ENCODE measurements at places on chromosomes 13 and 19. TPM values are rescaled to one million over a fixed set of nuclear protein-coding genes. Genes with fewer than 3 reads are reported as not detected.
A peak's percentile ranks its signal among the peaks of the same experiment; 100 is the strongest.

DNA sequence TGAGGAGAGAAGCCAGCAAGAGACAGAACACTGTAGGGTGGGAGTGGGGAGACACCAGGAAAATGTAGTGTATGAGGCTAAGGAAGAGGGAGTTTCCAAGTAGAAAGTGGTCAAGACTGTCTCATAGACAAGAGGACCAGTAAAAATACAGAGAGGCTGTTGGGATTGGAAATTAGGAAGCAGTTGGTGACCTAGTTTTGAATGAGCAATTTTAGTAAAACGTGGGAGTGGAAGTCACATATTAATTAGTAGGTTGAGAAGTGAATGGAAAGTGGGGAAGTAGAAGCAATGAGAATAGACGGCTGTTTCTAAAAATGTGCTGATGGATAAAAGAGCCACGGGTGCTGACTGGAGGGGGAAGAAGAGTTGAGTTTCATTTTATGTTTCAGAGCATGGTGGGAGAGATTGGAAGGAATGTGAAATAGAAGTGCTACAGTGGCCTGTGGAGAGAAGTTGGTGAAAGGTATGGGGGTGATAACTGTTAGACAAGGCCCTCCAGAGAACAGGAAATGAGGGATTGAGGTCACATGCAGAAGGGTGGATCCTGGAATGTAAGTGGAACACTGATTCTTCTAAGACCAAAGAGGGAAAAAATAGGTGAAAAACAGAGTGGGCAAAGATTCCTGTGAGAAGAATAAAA, 247.3 kb downstream of the MTUS2 start:
- no peaks in the 10 kb centered on the region for H3K36me3 ChIP-seq
- H3K4me3 ChIP-seq, result no peak overlapping the region
- no peak for DNase-seq
- no peaks in the 10 kb centered on the region for H3K27me3 ChIP-seq

GRCh38 chr19:49579193-49579592, 1.2 kb downstream of the NOSIP start:
- H3K27me3 ChIP-seq, result no peaks in the 10 kb centered on the region
- DNase-seq, result no peak
- H3K27ac ChIP-seq, result no peak overlapping the region
- H3K4me3 ChIP-seq, result no peak overlapping the region

DNA sequence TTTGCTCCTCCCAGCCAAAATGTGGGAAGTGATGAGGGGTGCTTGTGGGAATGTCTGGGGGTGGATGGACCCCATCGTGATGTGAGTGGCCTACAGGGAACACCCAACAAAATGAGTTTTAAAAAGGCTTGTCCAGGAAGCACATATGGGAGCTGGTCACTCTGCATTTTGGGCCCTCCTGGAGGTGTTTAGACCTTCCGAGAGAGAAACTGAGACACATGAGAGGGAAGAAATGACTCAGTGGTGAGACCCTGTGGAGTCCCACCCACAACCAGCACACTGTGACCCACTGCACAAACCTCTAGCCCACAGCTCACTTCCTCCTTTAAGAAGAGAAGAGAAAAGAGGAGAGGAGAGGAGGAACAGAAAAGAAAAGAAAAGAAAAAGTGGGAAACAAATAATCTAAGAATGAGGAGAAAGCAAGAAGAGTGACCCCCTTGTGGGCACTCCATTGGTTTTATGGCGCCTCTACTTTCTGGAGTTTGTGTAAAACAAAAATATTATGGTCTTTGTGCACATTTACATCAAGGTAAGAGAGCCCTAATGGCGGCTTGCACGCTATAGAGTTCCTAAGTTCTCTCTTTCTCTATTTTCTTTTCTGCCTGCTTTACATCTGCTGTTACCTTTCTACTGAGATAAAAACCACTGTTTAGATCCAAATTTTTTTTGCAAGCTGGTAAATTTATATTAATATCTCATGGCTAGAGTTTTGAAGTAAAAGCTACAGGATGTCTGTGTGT, 13.3 kb upstream of the LILRB1 start:
- no peak for DNase-seq
- H3K4me1 ChIP-seq, result no peaks in the 10 kb centered on the region
- H3K27me3 ChIP-seq, result no peaks in the 10 kb centered on the region
- H3K36me3 ChIP-seq, result no peaks in the 10 kb centered on the region
- H3K4me3 ChIP-seq, result no peak overlapping the region

DNA sequence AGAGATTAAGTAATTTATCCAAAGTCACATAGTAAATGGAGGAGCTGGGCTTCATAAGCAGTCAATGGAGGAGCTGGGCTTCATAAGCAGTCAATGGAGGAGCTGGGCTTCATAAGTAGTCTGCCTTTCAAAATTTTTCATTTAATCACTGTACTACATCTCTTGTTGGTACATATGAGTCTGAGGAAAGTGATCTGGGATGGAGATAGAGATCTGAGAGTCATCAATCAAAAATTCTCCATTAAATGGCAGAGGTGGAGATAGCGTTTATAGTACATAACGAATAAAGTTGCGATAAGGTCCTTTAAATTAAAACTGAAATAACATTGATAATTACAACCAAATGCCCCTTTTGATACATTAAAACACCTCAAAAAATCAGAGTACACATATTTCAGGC, 189.3 kb downstream of the KLF5 start:
- DNase-seq, result no peak
- H3K27me3 ChIP-seq, result no peaks in the 10 kb centered on the region
- H3K4me3 ChIP-seq, result no peak overlapping the region
- no peaks in the 10 kb centered on the region for H3K36me3 ChIP-seq
- no peaks in the 10 kb centered on the region for H3K4me1 ChIP-seq
- no peak overlapping the region for H3K27ac ChIP-seq

GRCh38 chr13:75806117-75806516, 170.0 kb downstream of the LMO7 start:
- no peaks in the 10 kb centered on the region for H3K27me3 ChIP-seq
- no peaks in the 10 kb centered on the region for H3K36me3 ChIP-seq
- DNase-seq, result no peak
- H3K4me1 ChIP-seq, result peaks cover 4% of the 10 kb centered on the region
- H3K27ac ChIP-seq, result no peak overlapping the region

DNA sequence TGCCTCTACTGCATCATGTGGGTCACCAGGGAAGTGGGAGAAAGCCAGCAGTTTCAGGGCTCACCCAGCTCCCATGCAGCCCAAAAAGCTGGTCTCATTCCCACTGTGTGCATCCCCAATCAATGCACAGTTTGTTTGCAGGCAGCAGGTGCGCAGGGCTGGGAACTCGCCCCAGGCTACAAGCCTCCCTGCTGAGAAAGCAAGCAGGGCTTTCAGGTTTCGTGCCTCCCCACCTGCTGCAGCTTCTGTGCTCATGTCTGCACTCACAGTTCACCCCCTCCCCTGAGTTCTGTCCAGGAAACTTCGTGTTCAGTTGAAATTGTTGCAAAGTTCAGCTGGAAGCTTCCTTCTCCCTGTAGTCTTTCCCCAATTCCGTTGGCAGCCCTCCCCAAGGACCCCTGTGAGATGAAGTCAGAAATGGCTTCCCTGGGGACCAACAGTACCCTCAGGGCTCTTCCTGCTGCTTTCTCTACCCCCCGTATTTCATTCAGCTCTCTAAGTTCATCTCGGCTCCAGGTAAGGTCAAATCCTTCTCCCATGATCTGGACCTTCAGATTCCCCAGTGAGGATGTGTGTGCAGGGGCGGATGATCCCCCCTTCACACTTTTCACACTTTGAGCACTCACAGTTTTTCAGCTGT, 10.3 kb upstream of the KLK3 start:
- H3K27me3 ChIP-seq, result no peaks in the 10 kb centered on the region
- H3K27ac ChIP-seq, result no peak overlapping the region
- no peaks in the 10 kb centered on the region for H3K4me1 ChIP-seq

The ZNF345 gene
- total RNA-seq, result 8.5 TPM

DNA sequence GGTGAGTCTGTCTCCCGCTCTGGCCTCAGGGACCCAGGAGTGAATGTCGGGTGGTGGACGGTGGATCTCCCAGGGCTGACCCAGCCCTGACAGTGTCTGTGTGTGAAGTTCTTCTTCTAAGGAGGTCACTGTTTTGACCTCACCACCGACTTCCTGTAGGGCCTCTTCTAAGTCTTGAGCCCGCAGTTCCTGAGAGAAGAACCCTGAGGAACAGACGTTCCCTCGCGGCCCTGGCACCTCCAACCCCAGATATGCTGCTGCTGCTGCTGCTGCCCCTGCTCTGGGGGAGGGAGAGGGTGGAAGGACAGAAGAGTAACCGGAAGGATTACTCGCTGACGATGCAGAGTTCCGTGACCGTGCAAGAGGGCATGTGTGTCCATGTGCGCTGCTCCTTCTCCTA, at the start of gene SIGLEC7:
Gene SIGLEC7 (plus strand): TSS at position 183 of the 400 bp plus-strand sequence. CDS start 69 bp downstream, at position 252.
- no peak within 1 kb of the TSS for H3K4me3 ChIP-seq
- no peak for DNase-seq
- H3K4me1 ChIP-seq, result no peaks in the 10 kb centered on the region
- no peaks in the 10 kb centered on the region for H3K36me3 ChIP-seq
- no peak within 1 kb of the TSS for H3K27ac ChIP-seq

GRCh38 chr19:19033426-19034203, at the start of the genes ARMC6 and SUGP2:
TSS of gene ARMC6 (plus strand) at chr19:19033603. CDS start at chr19:19034210, 607 bp downstream.
TSS of gene SUGP2 (minus strand) at chr19:19033517. CDS start at chr19:19031071, 2,446 bp downstream.
- H3K4me3 ChIP-seq, result peak within 1 kb of the TSS; percentile 81
- H3K4me1 ChIP-seq, result no peaks in the 10 kb centered on the region
- no peaks in the 10 kb centered on the region for H3K36me3 ChIP-seq

DNA sequence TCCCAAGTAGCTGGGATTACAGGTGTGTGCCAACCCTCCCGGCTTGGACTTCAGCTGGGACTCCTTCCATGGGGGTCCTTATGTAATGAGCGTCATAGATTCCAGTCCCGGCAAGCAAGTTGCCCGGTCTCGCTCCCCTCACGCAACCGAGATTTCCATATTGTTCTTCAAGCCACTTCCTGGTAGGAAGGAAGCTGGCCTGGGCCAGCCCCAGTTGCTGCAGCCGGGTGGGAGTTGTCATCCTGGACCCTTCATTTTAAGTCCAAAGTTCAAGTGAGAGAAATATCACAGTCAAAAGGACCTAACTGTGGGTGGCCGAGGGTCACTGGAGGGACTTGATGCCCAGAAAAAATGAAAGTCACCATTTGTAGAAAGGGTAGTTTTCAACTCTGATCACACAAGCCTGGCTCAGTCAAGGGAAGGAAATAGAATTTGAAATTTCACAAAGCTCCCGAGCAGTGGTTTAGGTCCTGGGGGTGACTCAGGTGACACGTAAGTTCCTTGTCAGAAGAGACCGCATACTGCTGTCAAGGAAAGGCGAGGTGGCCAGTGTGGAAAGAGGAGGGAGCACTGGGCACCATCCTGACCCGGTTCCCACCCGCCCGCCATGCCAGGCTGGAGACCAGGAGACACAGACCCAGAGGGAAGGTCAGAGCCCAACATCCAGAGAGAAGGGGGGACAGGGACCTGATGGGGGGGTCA, 5.3 kb downstream of the FGF21 start:
- DNase-seq, result no peak
- no peaks in the 10 kb centered on the region for H3K27me3 ChIP-seq
- H3K4me3 ChIP-seq, result no peak overlapping the region
- peak overlapping the region; percentile 60 for H3K27ac ChIP-seq

- no peak overlapping the region for H3K4me3 ChIP-seq
- no peak for DNase-seq
- H3K36me3 ChIP-seq, result no peaks in the 10 kb centered on the region
- H3K4me1 ChIP-seq, result no peaks in the 10 kb centered on the region
- H3K27ac ChIP-seq, result no peak overlapping the region
- H3K27me3 ChIP-seq, result no peaks in the 10 kb centered on the region
These were observed 705.6 kb upstream of the MIR17HG start for GRCh38 chr13:90641884-90642283.

GRCh38 chr13:113926951-113927660, 46.8 kb downstream of the C13orf46 start:
- no peak for DNase-seq
- no peaks in the 10 kb centered on the region for H3K36me3 ChIP-seq
- H3K4me3 ChIP-seq, result no peak overlapping the region

GRCh38 chr13:21694831-21695230, 24.0 kb downstream of the FGF9 start:
- no peak overlapping the region for H3K4me3 ChIP-seq
- peaks cover 6% of the 10 kb centered on the region for H3K4me1 ChIP-seq
- peaks cover 4% of the 10 kb centered on the region for H3K36me3 ChIP-seq
- no peak overlapping the region for H3K27ac ChIP-seq

The LGALS14 gene
- not detected for total RNA-seq

The SNRPD2 gene
- total RNA-seq, result 252 TPM

- no peak overlapping the region for H3K27ac ChIP-seq
- no peak for DNase-seq
- no peaks in the 10 kb centered on the region for H3K36me3 ChIP-seq
- H3K4me1 ChIP-seq, result no peaks in the 10 kb centered on the region
- H3K4me3 ChIP-seq, result no peak overlapping the region
These were observed 751.1 kb downstream of the FGF9 start for GRCh38 chr13:22422023-22422422.

- no peaks in the 10 kb centered on the region for H3K36me3 ChIP-seq
- peak overlapping the region; percentile 2 for H3K4me3 ChIP-seq
- H3K27ac ChIP-seq, result no peak overlapping the region
- no peak for DNase-seq
- H3K27me3 ChIP-seq, result no peaks in the 10 kb centered on the region
These were observed 42.3 kb downstream of the POLR1D start for GRCh38 chr13:27663947-27664346.

GRCh38 chr13:111514610-111515306, 194.3 kb downstream of the TEX29 start:
- no peaks in the 10 kb centered on the region for H3K27me3 ChIP-seq
- H3K27ac ChIP-seq, result no peak overlapping the region
- H3K36me3 ChIP-seq, result no peaks in the 10 kb centered on the region
- H3K4me3 ChIP-seq, result no peak overlapping the region
- DNase-seq, result peak; percentile 58

DNA sequence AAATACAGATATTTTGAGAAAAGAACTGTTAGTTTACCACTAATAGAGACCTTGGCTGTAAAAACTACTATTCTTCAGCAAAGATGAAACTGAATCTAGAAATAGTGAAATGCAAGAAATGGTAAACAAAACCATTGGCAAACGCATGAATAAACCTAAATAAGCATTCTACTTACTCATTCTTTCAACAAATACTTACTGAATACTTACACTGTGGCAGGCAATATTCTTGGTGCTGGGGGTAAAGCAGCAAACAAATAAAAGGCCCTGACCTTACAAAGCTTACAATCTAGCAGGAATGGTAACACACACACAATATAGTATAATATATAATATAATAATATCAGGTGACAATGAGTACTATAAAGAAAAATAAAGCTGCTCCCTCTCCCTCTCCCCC, 38.7 kb downstream of the KATNAL1 start:
- H3K4me3 ChIP-seq, result no peak overlapping the region
- no peaks in the 10 kb centered on the region for H3K4me1 ChIP-seq
- no peaks in the 10 kb centered on the region for H3K27me3 ChIP-seq
- no peak overlapping the region for H3K27ac ChIP-seq
- DNase-seq, result no peak

- H3K4me1 ChIP-seq, result no peaks in the 10 kb centered on the region
- no peak overlapping the region for H3K4me3 ChIP-seq
- no peaks in the 10 kb centered on the region for H3K36me3 ChIP-seq
- H3K27me3 ChIP-seq, result no peaks in the 10 kb centered on the region
- DNase-seq, result peak; percentile 81
These were observed 33.2 kb downstream of the RASA3 start for GRCh38 chr13:114099191-114099590.

The ZNF541 gene
- total RNA-seq, result 0.69 TPM

The CCNE1 gene
- 1.4 TPM for total RNA-seq

DNA sequence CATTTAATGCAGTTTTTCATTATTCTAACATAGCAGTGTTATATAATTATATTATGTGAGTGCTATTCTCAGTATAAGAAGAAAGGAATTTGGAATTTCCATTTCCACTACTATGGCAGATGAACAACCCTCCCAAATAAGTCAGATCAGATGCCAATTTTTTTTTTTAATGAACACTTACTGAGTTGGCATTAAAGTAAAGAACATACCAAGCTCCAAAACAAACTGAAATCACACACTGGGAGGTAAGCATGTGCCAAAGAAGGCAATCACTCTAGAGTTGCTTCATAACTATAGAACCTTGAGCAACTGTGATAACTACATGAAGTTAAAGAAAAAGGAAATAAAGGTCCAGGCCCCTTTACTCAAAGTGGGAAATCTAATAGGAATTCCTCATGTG, 90.3 kb downstream of the RNF17 start:
- no peaks in the 10 kb centered on the region for H3K4me1 ChIP-seq
- DNase-seq, result no peak
- H3K4me3 ChIP-seq, result no peak overlapping the region
- H3K36me3 ChIP-seq, result no peaks in the 10 kb centered on the region
